ENCODE measurements at places on chromosomes 6 and 20.

DNA sequence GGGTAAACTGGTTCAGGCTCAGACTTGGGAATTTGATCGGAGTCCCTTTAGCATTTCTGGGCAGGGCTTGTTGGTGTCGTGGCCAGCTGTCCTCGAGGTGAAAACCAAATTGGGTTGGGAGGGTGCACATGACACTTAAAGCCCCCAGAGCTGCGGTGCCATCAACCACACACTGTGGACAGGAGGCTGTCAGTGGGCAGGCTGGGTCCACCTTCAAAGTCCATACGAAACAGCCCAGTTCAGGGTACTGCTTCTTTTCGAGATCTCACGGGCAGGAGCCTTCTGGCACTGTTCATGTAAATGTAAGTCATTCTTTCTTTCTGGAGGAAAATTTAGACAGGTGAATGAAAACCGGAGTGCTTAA, 7.0 kb downstream of the SYNJ2 start:
- DNase-seq: no peak

GRCh38 chr6:6270948-6271535, 49.4 kb downstream of the F13A1 start:
- DNase-seq: no peak

GRCh38 chr20:64082126-64082731, 2.0 kb downstream of the LKAAEAR1 start:
- no peak for DNase-seq

- DNase-seq: no peak
Observed at GRCh38 chr6:43009124-43009523, 4.6 kb downstream of the MEA1 start.

- no peak for DNase-seq
Observed at GRCh38 chr6:45653117-45653883, 275.6 kb upstream of the SUPT3H start.

- no peak for DNase-seq
Observed at GRCh38 chr6:87494761-87495422, 22.1 kb downstream of the SLC35A1 start.

DNA sequence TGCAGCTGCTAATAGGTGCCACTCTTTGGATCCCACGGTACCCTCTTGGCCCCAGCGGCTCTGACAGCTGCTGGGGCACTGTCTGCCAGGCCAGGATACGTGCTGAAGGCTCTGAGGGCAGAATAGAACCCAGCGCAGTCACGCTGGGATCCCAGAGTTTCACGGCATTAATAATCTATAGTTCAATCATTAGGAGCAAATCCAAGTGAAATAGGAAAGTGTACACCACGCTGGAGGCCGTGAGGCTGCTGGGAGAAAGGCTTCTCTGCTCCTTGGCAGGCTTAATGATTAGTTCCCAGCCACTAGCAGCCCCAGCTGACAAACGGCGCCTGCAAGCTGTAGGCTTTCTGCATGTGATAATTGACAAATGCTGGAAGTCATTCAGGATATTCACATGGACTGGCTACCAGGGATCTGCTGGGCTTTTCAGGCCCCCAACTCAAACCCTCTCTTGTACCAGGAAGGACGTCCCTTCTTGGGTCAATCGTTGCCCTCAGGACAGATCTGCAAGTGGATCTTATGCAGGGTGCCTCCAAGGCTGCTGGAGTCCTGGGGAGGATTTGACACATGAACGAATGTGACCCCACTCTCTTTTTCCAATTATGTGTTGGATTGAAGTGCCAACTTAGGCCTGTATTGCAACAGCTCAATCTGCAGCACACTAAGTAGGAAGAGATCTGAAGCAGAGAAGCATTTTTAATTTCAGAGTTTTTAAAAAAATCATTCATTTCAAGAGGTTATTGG, 50.1 kb upstream of the INSM1 start:
- no peak for DNase-seq

DNA sequence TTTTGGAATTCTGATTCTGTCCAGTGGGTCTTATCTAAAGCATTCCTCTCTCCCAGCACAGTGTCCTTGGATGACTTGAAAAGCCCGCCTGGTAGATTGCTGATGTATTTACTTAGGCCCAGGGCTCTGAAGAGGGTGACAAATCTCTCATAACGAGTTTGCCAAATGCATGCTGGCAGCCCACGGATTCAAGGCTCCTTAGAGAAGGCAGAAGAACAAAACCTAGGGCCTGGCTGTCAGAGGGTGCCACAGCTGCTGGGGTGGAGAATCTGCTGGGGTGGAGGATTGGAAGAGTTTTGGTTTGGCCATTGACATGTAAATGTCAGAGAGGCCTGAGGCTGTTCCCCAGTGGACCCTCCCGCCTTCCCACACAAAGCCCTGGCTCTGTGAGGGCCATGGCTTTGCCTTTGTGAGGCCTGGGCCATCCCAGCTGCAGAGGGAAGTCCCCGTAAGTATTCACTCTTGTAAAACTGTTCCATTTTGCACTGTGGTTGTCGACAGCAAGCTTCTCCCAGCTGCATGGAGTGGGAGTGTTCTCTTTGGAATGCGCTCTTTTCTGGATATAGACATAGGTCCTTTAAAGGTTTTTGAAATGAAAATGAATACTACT, 50.3 kb downstream of the ANKRD6 start:
- DNase-seq: no peak

DNA sequence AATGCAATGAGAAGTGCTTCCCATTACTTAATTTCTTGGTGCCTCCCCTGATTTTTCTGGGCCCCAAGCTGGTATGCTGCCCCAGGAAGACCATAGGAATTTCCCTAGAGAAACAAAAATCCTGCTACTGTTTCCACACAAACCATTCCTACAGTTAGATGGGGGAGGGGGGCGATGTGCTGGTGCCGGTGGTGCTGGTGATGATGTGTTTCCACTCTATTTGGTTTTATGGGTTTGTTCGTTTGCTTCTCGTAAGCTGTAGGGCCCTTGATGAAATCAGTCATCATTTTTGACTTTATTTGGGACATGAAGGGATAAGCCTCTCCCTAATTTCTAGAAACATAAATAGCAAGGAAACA, 105.1 kb downstream of the MKKS start:
- DNase-seq: no peak

DNA sequence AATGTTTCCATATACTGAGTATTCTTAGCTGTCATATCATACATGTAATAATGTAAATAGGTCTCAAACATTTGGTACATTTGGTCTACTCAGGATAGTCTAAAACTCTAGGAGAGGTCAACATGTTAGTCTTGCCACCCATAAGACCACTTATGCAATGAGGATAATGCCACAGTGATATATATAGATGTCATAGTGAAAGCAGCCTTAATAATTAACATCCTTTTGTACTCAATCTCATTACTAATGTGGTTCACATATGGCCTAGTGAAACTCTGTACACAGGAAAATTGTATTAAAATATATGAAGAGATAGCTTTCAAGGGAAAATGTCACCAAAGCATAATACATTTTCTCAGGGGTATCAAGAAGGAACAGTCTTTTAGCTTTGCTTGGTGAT, 577.9 kb downstream of the TFAP2B start:
- no peak for DNase-seq

DNA sequence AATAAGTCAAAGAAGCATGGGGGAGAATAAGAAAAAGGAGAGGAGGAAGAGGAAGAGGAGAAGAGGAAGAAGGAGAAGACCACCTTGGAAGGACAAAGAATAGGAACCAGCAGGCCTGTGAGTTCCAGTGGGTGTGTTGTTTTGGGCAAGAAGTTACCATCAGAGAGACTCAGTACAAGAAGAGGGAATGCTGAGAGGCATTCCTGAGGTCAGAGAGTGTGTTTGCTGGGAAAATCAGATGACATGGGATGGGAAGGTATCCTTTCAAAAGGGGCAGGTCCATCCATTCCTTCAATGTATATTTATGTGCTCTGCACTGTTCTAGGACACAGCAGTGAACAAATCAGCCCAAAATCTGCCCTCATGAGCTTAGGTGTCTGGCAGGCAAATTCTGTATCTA, 40.5 kb upstream of the PRIM2 start:
- no peak for DNase-seq

- DNase-seq: no peak
Observed at GRCh38 chr20:63049561-63050221, 42.9 kb upstream of the BHLHE23 start.

DNA sequence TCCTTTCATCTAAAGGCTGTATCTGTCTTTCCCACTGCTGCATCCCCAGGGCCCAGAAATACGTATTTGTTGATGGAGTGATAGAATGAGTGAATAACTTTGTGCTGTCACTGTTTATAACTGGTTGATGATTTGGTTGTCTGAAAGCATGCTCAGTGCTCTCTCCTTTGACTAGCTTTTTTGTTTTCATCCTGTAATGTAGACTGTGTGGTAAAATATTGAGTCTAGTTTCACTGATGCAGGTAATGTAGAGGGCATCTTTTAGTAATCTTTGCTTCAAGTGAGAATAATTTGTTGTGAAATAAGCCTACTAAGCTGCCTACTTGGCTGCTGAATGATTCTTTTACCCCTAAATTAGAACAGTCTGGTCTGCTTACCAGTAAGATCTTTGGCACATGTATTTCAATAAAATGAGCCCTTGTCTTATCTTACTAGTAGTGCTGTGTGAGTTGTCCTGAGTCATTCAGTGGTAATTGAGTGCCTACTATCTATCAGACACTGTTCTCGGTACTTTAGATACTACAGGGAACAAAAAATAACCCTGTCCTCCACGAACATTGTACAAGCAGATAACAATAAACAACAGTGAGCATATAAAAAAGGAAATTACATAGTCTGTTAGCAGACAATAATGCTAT, 39.9 kb downstream of the MAPK14 start:
- no peak for DNase-seq

- DNase-seq: no peak
Observed at GRCh38 chr20:16351415-16351814, 221.8 kb downstream of the KIF16B start.

GRCh38 chr6:168217880-168218537, 101.6 kb downstream of the DACT2 start:
- DNase-seq: no peak

GRCh38 chr6:148854992-148855391, 108.2 kb downstream of the UST start:
- no peak for DNase-seq

DNA sequence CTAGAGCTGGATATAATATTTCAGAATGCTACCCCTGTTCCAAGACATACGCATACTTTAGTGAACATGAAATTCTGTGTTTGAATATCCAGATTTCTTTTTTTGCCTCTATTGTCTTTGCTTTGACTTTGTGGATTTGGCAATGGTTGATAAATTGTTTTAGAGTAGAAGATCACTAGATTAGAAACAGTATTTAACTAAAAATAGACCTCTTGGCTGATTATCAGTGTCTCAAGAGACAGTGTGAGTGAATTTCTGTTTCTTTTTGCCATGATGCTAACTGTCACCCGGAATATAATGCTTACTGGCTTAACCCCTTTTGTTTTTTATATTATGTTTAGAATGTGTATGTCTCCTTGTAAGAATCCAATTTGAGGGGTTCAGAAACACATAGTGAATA, 102.5 kb downstream of the PLCB1 start:
- DNase-seq: no peak

GRCh38 chr20:38776363-38776762, 28.1 kb downstream of the ACTR5 start:
- no peak for DNase-seq

GRCh38 chr6:145669627-145670034, 65.7 kb downstream of the EPM2A start:
- no peak for DNase-seq

DNA sequence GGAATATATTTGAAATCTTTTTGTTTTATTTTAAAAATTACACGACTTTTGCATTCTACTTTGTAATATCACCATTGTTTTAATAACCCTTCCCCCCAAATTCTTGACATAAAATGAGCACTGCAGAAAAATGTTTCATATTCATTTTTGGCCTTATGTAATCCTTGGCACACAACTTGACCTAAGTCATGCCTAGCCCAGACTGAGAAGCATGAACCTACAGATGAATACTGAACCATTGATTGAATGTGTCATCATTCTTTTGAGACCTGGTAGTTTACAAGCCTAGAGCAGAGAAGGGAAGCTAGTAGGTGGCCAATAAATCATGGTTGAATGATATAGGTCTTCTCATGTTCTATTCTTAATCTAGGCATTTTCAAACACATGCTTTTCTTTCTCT, 89.4 kb upstream of the EDN1 start:
- no peak for DNase-seq

- DNase-seq: no peak
Observed at GRCh38 chr6:42727087-42727611, 4.8 kb upstream of the PRPH2 start.

DNA sequence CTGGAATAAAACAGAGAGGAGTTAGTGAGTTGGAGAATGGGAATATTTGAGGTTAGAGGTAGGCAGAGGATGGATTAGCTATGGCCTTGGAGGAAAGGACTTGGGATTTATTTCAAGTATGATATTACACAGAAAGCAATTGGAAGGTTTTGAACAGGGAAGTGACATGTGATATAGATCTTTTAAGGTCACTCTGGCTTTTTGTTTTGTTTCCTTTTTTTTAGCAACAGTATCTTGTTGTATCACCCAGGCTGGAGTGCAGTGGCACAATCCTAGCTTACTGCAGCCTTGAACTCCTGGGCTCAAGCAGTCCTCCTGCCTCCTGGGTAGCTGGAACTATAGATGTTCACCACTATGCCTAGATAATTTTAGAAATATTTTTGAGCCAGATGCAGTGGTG, 190.3 kb downstream of the UTRN start:
- no peak for DNase-seq

- no peak for DNase-seq
Observed at GRCh38 chr6:138248011-138248410, 29.7 kb upstream of the PBOV1 start.

- no peak for DNase-seq
Observed at GRCh38 chr20:40262219-40262618, 426.8 kb downstream of the MAFB start.

Data from stimulated activated CD4-positive, alpha-beta T cell treated with anti-CD3 and anti-CD28 coated beads, Interleukin-2, amount 100 ng/mL, for 4 hours (primary cell).